ENCODE measurements at places on chromosomes 6 and 20.

DNA sequence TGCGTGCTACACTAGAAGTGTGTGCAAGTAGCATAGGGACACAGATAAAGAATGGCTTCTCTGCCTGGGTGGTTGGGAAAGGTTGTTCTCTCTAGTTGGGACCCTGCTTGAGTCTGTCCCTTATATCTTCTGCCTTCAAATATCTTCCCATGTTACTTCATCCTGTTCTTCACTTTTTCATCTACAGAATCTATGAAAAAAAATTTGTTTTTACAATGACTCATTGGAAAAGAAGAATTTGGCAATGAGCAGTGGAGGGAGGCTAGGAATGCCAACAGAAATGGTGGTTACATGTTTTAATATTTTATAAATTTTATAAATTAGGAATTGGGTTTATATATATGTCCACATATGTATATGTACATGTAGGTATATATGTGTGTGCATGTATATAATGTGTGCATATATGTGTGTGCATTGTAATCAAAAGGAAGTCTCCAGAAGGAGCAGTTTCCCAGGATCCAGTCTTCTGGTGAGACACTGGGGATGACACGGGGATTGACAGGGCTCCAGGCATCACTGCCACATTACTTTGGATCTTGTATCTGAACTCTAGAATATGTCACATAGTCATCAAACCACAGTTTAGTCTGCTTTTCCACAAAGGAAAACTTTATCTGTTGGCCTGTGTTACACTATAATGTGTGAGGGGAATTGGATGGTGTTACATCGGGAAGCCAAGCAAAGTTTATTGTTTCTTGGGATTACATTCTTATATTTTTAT, 75.3 kb upstream of the RIPOR2 start:
- no peak for DNase-seq

- no peak for DNase-seq
These were observed 464.9 kb upstream of the SOX4 start for GRCh38 chr6:21128601-21129000.

DNA sequence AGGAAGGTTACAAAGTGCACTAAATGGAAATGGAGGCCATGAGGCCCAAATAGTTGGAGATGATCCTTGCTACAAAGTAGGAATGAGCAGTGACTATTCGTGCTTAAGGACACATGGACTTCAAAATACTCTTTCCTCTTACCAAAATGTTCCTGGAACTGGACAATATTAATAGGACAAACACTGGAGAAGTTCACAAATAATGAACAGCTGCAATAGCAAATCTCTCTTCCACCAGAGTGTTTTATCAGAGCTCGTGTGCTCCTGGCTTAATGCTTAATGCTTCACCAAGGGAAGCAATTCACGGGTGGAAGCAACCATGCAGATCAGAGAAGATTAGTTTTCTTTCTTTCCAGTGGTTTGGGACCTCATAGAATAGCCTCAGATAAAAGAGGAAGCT, 435.4 kb downstream of the BCKDHB start:
- DNase-seq, result no peak

DNA sequence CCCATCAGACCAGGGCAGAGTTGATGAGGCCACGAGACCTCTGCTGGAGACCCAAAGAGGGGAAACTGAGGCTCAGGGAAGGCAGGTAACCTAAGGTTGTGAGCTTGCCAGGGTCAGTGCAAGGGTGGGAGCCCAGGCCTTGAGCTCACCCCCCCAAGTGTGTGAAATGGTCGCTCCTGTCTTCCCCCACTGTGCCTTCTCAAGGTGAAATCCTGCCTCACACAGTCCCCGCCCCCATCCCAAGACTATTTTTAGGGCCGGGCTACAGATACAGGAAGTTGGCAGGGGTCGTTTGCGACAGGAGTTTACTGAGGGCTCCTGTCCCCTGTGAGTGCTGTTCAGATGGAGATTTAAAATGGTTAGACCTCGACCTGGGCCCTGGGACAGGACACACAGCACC, 18.7 kb upstream of the GATA5 start:
- no peak for DNase-seq

GRCh38 chr6:41573276-41573675, 27.1 kb downstream of the FOXP4 start:
- no peak for DNase-seq

DNA sequence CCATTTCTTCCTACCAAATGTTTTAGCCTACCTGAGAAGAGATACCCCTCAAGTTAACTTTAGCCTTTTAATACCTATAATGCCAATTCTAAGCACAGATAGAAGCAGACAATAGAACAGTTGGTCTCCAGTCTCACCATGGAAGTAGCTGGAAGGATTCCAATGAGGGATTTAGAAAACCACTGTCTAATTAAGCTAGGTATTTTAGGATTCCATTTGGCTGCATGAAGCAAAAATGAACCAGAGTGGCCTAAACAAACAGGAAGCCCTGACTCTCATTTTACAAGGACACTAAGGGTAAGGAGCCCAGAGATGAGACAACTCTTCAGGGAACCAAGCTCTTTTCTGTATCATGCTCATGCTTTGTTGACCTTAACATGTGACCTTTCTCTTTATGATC, 199.2 kb downstream of the ALDH8A1 start:
- no peak for DNase-seq

DNA sequence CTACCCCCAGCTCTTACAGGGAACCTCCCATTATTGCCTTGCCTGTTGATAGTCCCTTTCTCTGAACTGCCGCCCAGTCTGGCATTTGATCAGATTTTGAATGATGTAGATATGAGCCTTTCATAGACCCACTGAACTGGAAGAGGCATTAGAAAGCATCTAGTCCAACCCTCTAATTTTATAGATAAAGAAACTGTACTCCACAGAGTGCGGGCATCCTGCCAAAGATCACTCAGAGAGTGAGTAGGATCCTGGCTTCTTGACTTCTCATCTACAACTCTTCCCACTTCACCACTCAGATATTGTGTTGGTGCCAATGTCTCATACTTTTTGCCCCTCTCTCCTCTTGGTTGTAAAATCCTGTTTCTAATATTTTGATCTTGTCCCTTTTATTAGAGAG, 179.2 kb upstream of the BMP2 start:
- DNase-seq, result no peak

DNA sequence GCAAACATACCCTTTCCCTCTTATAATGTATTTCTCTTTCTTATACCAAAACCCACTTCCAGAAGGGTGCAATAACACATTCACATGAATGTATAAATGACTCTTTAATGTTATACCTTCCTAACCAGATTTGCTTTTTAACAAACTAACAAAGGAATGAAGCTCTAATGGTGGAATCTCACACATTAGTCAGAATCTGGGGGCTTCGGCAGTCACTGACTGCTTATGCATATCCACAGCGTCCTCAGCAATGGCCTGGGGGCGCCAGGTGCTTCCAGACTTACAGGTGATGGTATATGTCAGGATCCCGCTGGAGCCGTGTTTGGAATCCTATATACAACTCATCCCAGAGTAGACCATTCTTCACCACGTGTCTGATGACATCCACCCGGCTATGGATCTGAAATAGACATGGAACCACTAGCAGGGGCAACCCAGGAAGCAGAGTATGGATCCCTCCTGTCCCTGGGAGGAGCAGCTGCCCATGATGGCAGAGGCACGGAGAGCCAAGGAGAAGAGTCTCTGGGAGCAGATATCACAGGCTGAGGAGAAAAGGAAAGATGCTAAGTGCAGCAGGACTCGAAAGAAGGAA, 150.8 kb upstream of the RIPOR2 start:
- no peak for DNase-seq

GRCh38 chr20:61746147-61746646, 319.5 kb downstream of the TAF4 start:
- no peak for DNase-seq

GRCh38 chr6:156886409-156886808, 109.2 kb downstream of the ARID1B start:
- no peak for DNase-seq

GRCh38 chr20:60984666-60985065, 267.4 kb upstream of the CDH4 start:
- no peak for DNase-seq

- no peak for DNase-seq
These were observed 142.6 kb downstream of the ARHGAP18 start for GRCh38 chr6:129567374-129567773.

- DNase-seq, result no peak
These were observed 5.9 kb upstream of the MRS2 start for GRCh38 chr6:24396824-24397223.

- no peak for DNase-seq
These were observed 2.1 kb upstream of the FAM83C start for GRCh38 chr20:35294293-35294685.

GRCh38 chr6:128507337-128508310, 12.8 kb downstream of the PTPRK start:
- no peak for DNase-seq

DNA sequence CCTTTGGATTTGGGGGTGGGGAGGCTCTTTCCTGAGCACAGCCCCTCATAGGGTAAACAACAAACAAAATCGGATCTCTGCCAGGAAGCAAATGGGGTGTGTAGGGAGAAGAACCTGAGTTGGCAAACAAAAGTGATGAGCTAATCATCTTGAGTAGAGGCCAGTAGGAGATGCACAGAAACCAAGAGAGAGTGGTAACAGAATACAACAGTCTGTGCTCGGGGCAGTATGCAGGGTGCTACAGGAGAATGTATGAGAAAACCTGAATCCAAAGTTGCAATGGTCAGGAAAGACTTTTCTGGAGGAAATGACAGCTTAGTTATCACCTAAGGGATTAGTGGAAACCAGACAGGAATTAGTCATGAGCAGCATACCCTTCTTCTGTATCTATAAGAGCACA, 177.8 kb downstream of the CDKAL1 start:
- no peak for DNase-seq

- no peak for DNase-seq
These were observed 14.8 kb upstream of the HLA-DRB1 start for GRCh38 chr6:32604434-32604877.

DNA sequence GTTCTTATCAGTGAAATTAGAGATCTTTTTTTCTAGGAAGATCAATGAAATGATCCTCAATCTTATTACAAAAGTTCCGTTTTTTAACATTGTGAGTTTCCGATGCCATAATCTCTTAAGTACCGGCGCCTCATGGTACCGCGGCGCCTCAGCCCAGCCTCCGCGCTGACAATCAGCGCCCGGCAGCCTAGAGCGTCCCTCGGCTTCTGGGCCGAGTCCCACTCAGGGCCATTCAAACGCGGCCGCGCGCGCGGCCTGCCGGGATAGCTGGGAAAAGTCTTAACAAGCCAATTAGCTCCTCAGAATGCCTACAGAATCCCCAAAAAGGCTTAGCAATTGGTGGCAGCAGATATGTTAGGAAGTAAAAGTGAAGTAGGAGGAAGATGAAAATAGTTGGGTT, 204.8 kb downstream of the ADGB start:
- DNase-seq, result no peak

DNA sequence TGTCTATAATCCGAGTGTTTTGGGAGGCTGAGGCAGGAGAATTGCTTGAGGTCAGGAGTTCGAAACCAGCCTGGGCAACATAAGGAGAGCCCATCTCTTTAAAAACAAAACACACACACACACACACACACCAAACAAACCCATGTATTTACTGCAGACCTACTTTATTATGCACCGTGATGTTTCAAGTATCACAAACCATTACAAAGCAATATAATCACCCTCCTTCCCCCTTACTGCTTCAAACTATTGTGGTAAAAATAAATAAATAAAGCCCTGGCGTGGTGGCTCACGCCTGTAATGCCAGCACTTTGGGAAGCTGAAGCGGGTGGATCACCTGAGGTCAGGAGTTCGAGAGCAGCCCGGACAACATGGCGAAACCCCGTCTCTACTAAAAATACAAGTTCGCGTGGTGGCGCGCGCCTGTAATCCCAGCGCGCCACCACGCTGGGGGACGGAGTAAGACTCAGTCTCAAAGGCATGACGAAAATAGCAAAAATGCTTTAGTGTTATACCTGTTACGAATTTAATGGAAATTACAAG, 1.5 kb downstream of the TBCC start:
- no peak for DNase-seq

GRCh38 chr20:21411725-21412124, 14.4 kb upstream of the NKX2-4 start:
- DNase-seq, result no peak

DNA sequence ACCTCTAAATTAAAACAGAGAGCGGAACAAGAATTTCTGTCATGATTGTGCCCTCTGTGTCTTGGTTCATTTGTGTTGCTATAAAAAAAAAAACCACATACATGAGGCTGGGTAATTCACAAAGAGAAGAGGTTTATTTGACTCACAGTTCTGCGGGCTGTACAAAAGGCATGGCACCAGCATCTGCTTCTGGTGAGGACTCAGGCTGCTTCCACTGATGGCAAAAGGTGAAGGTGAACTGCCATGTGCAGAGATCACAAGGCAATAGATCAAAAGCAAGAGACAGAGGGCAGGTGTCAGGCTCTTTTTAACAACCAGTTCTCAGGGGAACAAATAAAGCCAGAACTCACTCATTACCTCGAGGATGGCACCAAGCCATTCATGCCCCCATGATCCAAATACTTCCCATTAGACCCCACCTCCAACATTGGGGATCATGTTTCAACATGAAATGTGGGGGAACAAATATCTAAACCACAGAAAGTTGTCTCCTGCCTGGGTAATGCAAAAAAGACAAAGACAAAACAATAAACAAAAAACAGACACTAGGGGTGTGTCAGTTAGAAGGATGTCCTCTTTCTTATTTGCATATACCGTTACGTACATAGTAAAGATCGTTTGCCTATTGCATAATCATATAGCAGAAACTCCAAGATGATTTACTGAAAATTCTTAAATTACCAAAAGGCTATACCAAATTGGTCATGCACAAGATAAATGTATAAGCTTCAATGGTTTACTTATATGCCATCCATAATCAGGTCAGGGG, 17.0 kb downstream of the SERPINB9 start:
- no peak for DNase-seq

GRCh38 chr6:169592558-169592957, 109.3 kb downstream of the WDR27 start:
- DNase-seq, result no peak

DNA sequence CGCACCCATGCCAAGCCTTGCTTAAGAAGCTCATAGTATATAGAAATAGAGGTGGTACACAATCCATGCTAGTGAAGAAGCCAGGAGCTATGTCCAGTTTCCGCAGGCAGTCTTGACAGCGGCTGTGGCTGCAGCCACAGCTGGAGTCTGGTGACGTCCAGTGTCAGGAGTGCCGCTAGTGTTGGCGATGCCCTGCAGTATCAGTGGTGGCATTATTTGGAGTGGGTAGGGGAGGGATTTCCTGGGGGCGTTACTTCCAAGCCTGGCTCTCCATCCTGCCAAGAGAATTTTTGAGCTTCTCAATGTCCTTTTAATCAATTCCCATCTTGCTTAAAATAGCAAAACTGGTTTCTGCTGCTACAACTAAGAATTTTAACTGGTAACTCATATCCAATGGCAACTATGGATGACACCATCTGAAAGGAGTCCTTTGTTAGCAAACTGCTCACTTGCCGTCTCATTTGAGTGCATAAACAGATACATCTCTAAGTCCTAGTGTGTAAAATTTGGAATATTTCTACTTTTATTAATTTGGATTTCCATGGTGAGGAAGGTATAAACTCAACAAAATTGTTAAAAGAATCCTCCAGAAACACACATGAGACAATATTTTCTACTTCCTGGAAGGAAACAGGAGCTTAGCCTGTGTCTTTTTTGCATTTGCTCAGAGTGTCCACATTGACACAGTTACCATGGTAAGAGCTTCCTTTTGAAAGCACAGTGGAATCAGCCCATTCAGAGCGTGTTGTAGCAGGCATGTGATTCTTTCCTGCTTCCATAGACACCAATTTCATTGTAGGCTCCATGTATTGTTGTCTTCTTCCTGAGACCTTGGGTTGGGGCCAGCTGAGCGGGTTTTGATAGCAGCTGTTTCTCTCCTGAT, 44.6 kb upstream of the PXDC1 start:
- DNase-seq, result no peak
